ENCODE measurements at places on chromosomes 11 and 22.

- no peak for DNase-seq
- no peak overlapping the region for H3K4me3 ChIP-seq
- no peaks in the 10 kb centered on the region for H3K4me1 ChIP-seq
- H3K36me3 ChIP-seq, result no peaks in the 10 kb centered on the region
- no peak overlapping the region for H3K27ac ChIP-seq
These were observed 225.8 kb downstream of the ETS1 start for GRCh38 chr11:128361451-128362020.

DNA sequence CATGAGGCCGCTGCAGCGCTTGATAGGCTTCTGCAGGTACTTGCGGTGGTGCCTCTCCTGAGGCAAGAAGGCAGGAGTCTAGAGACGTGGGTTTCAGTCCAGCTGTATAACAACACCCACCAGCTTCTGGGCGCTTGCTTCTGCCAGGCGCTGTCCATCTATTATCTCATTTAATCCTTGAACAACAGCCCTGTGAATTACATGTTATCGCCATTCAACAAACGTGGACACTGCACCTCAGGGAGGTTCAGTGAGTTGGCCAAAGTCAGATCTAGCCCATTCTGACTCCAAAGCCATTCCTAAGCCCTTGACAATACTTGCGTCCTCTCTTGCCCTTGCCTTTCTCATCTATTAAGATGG, 436 bp upstream of the FAM181B start:
- H3K4me1 ChIP-seq, result no peaks in the 10 kb centered on the region
- H3K36me3 ChIP-seq, result no peaks in the 10 kb centered on the region
- H3K27me3 ChIP-seq, result peaks cover 61% of the 10 kb centered on the region
- H3K27ac ChIP-seq, result no peak overlapping the region
- peak overlapping the region; percentile 26 for H3K4me3 ChIP-seq
- no peak for DNase-seq

DNA sequence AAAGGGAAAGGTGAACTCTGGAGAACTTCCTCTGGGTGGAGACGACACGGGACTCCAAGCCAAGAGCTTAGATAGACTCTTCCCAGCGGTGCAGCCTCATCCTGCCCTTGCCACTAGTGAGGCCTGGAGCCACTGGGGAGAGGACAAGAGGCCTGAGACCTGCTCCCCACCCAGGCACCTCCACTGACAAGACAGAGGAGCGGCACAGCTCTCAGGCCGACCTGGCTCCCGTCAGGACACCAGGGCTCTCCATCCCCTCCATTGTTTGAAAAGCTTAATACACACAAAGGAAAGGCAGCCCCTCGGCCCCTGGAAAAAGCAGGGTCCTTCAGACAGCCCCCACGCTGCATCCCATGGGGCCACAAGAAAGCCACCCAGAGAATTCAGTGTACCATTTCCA, 29.6 kb downstream of the POLDIP3 start:
- no peak overlapping the region for H3K27ac ChIP-seq
- H3K27me3 ChIP-seq, result no peaks in the 10 kb centered on the region
- peaks cover 12% of the 10 kb centered on the region for H3K4me1 ChIP-seq
- DNase-seq, result no peak
- no peak overlapping the region for H3K4me3 ChIP-seq
- peaks cover 51% of the 10 kb centered on the region for H3K36me3 ChIP-seq

DNA sequence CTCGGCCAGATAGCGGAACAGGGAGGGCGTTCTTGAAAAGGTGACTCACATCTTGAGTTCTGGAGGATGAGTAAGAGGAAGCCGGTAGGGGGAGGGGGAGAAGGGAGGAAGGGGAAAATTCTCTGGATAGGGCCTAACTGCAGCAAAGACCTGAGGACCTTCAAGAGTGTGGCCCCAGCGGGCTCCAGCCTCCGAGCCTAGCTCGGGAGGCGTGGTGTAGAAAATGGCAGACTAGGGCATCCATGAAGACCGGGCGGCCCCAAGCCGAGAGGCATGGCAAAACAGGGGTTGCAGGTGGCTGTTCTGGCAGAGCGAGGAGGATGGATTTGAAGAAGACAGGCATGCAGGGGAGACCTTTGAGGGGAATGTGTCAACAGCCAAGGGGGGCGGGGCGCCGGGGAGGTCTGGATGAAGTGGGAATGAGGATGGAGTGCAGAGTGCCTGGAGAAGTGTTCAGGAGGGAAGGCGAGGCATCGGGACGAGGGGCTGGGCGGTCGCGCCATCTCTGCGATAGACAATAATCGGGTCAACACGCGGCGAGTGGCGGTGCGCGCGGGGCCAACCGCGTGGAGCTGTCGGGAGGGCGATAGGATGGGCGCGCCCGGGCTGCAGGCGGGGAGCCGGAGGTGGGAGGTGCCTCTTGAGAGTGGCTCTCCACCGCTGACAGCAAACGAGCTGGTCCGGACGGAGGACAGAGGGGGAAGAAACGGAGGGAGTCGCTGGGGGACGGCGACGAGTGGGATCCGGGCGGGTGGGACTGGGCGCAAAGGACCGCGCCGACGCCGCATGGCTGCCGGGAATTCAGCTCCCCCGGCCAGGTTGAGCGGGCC, 40.0 kb upstream of the CREB3L1 start:
- H3K27me3 ChIP-seq, result peaks cover 45% of the 10 kb centered on the region
- no peaks in the 10 kb centered on the region for H3K36me3 ChIP-seq
- H3K4me1 ChIP-seq, result peaks cover 31% of the 10 kb centered on the region
- peak; percentile 66 for DNase-seq

GRCh38 chr11:22263613-22264012, 70.7 kb downstream of the ANO5 start:
- no peaks in the 10 kb centered on the region for H3K36me3 ChIP-seq
- no peak overlapping the region for H3K27ac ChIP-seq
- DNase-seq, result no peak

GRCh38 chr11:122271137-122271536, 155.1 kb upstream of the BLID start:
- no peak for DNase-seq
- no peaks in the 10 kb centered on the region for H3K4me1 ChIP-seq
- no peaks in the 10 kb centered on the region for H3K36me3 ChIP-seq
- no peak overlapping the region for H3K27ac ChIP-seq
- no peak overlapping the region for H3K4me3 ChIP-seq

GRCh38 chr11:2675540-2675939, 24.3 kb downstream of the KCNQ1OT1 start:
- H3K36me3 ChIP-seq, result no peaks in the 10 kb centered on the region
- no peak overlapping the region for H3K4me3 ChIP-seq
- DNase-seq, result no peak
- no peaks in the 10 kb centered on the region for H3K4me1 ChIP-seq

DNA sequence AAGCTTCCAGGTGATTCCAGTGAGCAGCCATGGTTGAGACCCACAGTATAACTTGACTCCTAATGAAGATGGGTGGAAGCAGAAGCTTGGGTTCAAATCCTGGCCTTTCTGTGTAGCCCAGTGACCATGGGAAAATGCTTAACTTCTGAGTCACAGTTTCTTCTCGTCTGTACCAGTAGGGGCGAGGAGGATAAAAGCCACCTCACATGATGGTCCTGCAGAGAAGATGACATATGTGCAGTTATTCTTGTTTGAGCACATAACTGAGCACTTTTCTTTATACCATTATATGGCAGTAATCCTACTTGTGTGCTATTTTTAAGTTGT, 4.9 kb downstream of the TMEM109 start:
- DNase-seq, result no peak

DNA sequence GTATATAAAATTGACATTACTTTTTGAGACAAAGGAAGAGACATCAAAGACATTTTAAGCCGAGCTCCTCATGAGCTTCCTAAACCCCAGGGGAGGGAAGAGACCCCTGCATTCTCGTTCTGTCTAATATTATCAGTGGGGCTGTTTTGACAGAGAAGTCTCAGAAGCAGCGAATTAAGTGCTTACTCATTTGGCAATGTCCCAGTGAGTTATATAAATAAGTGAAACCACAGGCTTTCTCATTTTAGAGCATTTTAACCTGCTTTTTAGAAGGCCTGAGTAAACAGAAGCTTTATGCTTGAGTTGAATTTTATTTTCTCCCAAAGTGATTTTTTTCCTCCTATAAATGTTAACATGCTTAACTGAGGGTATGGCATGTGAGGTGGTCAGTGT, 23.2 kb upstream of the C1QTNF4 start:
- no peak overlapping the region for H3K27ac ChIP-seq
- no peaks in the 10 kb centered on the region for H3K27me3 ChIP-seq
- H3K36me3 ChIP-seq, result peaks cover 27% of the 10 kb centered on the region
- DNase-seq, result no peak
- peaks cover 21% of the 10 kb centered on the region for H3K4me1 ChIP-seq

DNA sequence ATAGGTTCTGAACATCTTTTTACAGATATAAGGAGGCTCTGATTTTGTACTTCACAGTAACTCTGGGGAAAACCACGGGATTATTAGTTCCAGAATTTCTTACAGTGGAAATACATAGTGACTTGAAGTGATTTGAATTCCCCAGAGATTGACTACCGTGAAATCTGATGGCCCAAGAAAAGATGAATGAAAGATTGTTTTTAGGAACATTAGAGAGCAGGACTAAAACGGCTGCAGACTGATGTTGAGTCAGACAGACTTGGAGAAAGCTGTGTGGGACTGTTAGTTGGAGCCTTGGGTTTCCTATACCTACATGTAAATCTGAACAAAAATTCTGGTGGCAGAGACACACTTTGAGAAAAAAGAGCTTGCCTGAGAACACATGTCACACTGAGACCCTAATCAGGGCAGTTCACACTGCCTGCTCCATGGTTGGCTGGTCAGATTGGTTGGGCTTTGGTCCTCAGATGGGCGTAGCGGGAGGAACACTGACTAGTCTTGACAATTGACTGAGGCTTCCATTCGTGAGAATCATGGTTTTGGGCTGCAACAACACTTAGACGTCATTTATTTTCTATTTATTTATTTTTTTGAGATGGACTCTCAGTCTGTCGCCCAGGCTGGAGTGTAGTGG, 6.8 kb downstream of the PPP6R3 start:
- peaks cover 85% of the 10 kb centered on the region for H3K4me1 ChIP-seq
- peaks cover 60% of the 10 kb centered on the region for H3K36me3 ChIP-seq
- H3K27ac ChIP-seq, result peak overlapping the region; percentile 64
- DNase-seq, result no peak
- no peaks in the 10 kb centered on the region for H3K27me3 ChIP-seq
- H3K4me3 ChIP-seq, result no peak overlapping the region

- H3K4me1 ChIP-seq, result peaks cover 9% of the 10 kb centered on the region
- H3K36me3 ChIP-seq, result no peaks in the 10 kb centered on the region
- H3K27ac ChIP-seq, result no peak overlapping the region
- H3K4me3 ChIP-seq, result no peak overlapping the region
- no peak for DNase-seq
These were observed 69.6 kb downstream of the LARGE1 start for GRCh38 chr22:33850724-33851123.

DNA sequence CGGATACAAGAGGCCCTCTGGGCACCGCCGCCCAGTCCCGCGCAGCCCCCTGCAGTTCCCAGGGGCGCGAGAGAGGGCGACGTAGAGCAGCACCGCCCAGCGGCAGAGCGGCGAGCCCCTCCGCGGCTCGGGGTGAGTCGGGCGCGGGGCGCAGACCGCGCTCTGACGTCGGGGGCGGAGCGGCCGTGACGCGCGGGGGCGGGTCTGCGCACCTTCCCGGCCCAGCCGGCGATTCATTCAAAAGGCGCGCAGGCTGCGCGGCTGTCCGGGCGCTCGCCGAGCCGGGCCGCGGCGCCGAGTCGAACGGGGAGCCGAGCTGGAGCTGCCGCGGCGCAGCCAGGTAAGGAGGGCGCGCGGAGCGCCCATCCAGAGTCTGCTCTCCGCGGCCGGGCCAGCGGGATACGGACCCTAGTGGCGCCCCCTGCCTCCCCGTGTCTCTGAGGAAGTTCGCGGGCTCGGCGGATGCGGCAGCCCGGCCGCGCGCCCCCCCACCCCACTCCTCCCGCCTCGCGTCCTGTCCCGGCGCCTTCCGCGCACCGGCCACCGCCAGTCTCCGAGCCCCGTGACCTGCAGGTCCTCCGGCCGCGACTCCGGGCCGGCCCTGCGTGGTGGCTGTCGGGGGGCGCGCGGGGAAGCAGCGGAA, at the start of gene RELT:
Gene RELT (plus strand): TSS at position 240 of the 643 bp plus-strand sequence. CDS start 12,738 bp downstream, outside the sequence.
- peaks cover 15% of the 10 kb centered on the region for H3K36me3 ChIP-seq
- peak within 1 kb of the TSS; percentile 99 for H3K27ac ChIP-seq
- H3K4me3 ChIP-seq, result peak within 1 kb of the TSS; percentile 97
- H3K27me3 ChIP-seq, result no peaks in the 10 kb centered on the region
- DNase-seq, result peak; percentile 93

- peak; percentile 73 for DNase-seq
- no peaks in the 10 kb centered on the region for H3K27me3 ChIP-seq
- peak overlapping the region; percentile 88 for H3K4me3 ChIP-seq
- H3K4me1 ChIP-seq, result peaks cover 36% of the 10 kb centered on the region
- H3K36me3 ChIP-seq, result peaks cover 30% of the 10 kb centered on the region
These were observed 1.6 kb downstream of the PIM3 start for GRCh38 chr22:49962012-49962750.

DNA sequence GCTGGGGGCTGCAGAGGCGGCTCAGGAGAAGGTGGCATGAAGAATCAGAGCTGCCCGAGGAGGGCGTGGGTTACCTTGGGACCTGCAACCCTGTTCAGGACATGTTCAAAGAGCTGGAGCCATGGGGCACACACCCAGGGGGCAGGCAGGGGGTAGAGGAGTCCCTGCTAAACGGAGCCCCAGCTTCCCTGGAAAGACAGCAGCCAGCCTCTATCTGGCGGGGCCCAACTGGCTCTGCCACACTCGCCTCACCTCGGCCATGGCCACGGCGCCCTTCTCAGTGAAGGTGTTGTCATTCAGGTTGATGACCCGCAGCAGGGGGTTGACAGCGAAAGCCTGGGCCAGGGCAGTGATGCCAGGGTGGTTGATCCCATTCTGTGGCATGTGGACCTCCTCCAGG, 17.0 kb upstream of the CHADL start:
- DNase-seq, result no peak
- no peaks in the 10 kb centered on the region for H3K27me3 ChIP-seq
- no peak overlapping the region for H3K4me3 ChIP-seq
- H3K4me1 ChIP-seq, result no peaks in the 10 kb centered on the region

DNA sequence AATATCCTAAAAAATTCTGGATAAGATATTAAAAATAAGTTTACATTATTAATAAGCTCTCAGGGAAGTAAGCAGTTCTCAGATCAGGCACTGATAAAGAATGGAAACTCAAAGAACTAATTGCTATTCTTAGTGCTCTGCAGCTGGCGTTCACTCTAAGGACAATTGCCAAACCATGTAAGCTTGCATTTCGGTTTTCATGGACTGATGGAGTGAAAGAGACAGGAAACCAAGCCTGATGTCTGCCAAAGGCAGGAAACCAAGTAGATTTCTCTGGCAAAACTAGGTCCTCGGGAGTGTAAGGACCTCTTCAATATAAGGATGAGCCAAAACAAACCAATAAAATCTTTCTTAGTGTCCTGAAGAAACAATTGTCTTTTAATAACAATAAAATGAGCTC, 355.2 kb downstream of the RAB38 start:
- H3K27me3 ChIP-seq, result no peaks in the 10 kb centered on the region
- DNase-seq, result no peak
- no peak overlapping the region for H3K27ac ChIP-seq

GRCh38 chr22:40714499-40715337, 35.4 kb downstream of the MCHR1 start:
- H3K36me3 ChIP-seq, result no peaks in the 10 kb centered on the region
- no peak overlapping the region for H3K27ac ChIP-seq
- no peak overlapping the region for H3K4me3 ChIP-seq
- H3K27me3 ChIP-seq, result peaks cover 9% of the 10 kb centered on the region
- H3K4me1 ChIP-seq, result peaks cover 26% of the 10 kb centered on the region
- no peak for DNase-seq

- H3K4me3 ChIP-seq, result no peak overlapping the region
- peak overlapping the region; percentile 20 for H3K27ac ChIP-seq
- peaks cover 16% of the 10 kb centered on the region for H3K4me1 ChIP-seq
These were observed 23.7 kb downstream of the RSPH14 start for GRCh38 chr22:23117891-23118646.

- no peak overlapping the region for H3K4me3 ChIP-seq
- H3K36me3 ChIP-seq, result no peaks in the 10 kb centered on the region
- no peak for DNase-seq
- H3K27me3 ChIP-seq, result peaks cover 4% of the 10 kb centered on the region
- H3K4me1 ChIP-seq, result peaks cover 24% of the 10 kb centered on the region
- no peak overlapping the region for H3K27ac ChIP-seq
These were observed 87.3 kb downstream of the NAT10 start for GRCh38 chr11:34192481-34193401.

Measured in activated CD8-positive, alpha-beta T cell treated with anti-CD3 and anti-CD28 coated beads, Interleukin-2, amount 10 ng/mL, durations not matched to agents 7 days and 5 days (primary cell).